ENCODE measurements at places on chromosomes 4 and X.

DNA sequence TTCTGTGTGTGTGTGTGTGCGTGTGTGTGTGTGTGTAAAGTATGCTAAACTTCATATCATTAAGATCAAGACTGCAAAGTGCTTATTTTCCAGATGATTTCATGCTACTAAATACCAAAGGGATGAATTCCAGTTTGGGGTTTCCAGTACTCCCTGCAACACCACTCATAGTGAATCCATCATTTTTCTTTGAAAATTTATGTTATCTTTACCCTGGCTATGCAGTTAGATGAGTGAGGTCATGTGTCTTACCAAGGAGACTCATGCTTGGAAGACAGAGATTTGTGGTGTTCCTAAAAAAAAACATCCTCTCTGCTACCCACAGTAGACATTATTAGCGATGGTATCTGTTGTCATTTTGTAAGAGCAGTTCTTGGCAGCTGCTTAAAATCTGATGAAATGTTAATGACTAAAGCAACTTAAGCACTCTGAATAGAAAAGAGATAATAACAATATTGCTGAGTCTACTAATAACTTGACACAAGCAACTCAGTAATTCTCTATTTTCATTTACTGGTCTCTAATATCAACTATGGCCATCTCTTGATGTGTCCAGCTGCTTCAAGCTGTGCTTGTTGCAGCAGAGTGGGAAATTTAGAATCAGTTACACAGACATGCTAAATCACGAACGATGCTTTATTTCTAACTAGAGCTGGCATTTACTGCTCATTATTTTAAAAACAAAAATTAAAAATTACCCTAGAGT, 1953.0 kb upstream of the IGFBP7 start:
- DNase-seq = no peak

GRCh38 chr4:106503116-106504050, 134.8 kb upstream of the GIMD1 start:
- DNase-seq = no peak

DNA sequence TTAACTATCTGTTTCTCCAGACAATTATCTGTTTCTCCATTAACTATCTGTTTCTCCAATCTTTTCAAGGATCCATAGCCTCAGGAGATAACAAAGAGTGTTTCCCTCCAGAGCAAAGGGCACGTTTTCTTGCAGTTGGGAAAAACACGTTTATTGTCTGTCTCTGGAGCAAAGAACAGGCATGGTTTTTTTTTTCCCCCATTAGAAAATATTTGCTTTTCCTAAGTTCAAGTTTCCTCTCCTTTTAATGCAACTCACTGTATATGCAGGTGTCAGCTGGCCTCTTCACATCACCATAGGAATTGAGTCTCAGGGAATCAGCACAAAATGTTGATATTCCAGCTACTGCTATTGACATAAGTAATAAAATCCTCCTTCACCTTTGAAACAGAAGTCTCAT, 984.4 kb downstream of the RAB28 start:
- DNase-seq = no peak

GRCh38 chrX:71239781-71240180, 14.2 kb downstream of the ZMYM3 start:
- no peak for DNase-seq

All from activated CD8-positive, alpha-beta memory T cell treated with anti-CD3 and anti-CD28 coated beads for 1 hour (primary cell).